NT2/D1 (cell line): ENCODE measurements at places on chromosomes 5 and 9.

GRCh38 chr5:55485073-55485472 lies 49.7 kb downstream of the PLPP1 start:
- DNase-seq = peak; percentile 47

DNA sequence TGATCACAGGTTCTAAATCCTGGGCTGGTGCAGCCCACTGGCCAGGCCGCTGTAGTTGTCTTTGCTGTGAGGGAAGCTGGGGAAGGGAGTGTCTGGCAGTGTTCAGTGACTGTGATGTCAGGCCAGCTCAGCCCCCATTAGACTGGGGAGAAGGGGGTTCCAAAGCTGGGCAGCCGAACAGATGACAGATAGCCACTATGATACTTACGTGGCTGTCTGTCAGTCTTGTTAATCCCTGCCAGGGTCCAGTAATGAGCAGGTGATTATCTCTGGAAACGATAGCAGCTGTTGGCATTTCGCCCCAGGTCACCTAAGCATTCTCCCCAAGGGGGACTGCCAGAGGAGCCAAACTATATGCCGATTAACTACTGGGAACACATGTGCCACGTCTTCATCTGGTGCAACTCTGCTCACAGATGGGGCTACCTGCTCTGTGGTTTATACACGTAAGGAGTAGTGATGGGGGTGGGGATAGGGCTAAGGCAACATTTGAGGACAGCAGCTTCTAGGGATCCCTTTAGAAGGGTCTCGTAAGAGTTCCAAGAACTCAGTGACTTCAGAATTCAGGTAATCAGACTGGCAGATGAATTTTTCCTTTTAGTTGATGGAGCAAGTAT lies 396.3 kb downstream of the KDM4C start:
- no peak for DNase-seq

- DNase-seq = no peak
Measured at GRCh38 chr9:84808416-84808815, 138.9 kb downstream of the NTRK2 start.

DNA sequence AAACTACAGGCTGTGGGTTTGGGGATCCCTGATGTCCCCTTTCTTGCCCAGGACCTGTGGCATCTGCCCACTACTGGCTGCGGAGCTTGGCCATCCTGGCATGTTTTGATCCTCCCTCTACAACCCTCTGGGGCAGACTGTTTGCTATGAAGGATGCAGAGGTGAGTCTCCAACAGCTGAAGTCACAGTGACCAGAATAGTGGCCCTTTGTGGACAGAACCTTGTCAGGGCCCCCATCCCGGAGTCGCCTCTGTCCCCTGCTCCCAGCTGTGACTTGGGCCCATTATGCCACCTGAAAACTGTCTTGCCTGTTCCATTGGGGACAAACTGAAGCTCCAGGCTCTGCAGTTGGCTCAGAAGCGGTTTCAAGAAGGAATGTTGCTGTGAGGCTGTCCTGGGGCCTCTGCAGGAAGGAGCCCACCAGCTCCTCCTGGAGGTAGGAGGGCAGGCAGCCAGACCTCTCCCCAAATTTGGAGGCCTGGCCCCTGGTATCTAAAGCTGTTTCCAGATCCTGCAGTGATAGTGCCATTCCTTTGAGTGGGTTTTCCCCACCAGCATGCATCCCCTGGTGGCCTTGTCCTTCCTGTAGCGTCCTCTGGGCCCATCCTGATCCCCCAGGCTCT lies 93.3 kb downstream of the BARX1 start:
- no peak for DNase-seq

DNA sequence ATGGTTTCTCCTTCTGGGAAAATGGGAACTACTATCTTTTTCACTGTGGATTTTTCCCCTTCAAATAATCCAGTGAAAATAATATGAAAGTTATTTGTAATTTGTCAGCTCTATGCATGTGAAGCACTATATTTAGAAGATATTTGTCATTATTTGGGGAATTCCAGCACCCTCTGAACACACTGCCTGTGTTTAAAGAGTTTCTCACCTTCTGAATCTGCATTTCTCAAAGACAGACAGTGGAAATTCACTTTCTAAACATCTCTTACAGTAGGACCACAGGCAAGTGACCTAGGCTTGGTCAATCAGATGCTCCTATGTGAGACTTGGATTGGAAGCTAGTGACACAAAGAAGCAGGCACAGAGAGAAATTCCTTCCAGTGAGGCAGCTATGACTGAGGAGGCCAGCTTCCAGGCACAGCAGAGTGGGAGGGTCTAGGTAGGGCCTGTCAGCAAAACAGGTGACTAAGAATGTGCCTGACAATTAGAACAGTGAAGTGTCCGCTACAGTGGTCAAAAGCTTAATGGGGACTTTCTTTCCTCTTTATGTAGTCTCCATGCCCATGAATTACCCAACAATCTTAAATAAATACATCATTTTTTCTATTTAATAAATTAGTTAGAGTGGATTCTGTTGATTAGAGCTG lies 167.2 kb downstream of the HMHB1 start:
- DNase-seq = no peak

- DNase-seq = no peak
Measured at GRCh38 chr9:120374239-120374638, 205.7 kb downstream of the CDK5RAP2 start.

GRCh38 chr9:91067306-91067860 lies 265.8 kb downstream of the SYK start:
- DNase-seq = no peak

- DNase-seq = no peak
Measured at GRCh38 chr5:78778538-78778937, 130.0 kb upstream of the LHFPL2 start.

GRCh38 chr9:75071530-75072122 lies 16.3 kb downstream of the NMRK1 start:
- DNase-seq = no peak

- no peak for DNase-seq
Measured at GRCh38 chr9:133994353-133995011, 2.4 kb upstream of the VAV2 start.

DNA sequence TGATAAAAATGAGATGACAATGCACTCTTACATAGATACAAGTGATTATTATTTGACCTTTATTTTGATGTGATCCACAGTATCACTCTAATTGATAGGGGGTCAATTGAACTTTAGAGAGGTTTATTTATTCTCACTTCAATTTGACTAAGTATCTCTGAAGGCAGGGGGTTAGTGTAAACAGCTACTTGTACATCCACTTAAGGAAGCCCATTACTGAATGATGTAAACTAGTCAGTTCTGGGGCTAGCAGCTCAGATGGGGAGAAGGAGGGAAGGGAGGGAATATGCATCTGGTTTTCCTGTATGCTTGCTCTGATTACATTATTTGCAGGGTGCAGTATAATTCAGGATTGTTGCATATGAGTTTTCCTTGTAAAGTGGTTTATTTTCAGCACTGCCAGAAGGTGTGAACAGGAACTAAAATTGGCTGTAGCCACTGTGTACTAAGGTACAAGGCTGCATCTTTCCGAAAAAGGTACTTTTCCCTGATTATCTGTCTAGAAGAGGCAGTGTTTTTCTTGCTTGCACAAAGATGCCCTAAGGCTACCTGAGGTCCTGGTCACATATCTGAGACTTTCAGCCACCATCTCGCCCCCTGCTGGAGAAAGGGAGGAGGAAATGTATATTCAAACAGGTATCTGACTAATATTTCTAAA lies 51.2 kb downstream of the MRPS27 start:
- peak; percentile 46 for DNase-seq
